A549 treated with RU486 at 1 μM for 4 hours (cell line): ENCODE measurements at places on chromosomes 13 and 19. TPM values are rescaled to one million over a fixed set of nuclear protein-coding genes. Genes with fewer than 3 reads are reported as not detected.

MYPOP gene
- 5.9 to 11.3 TPM (median 9.3 TPM) in 5 replicates for total RNA-seq

ZNF155 gene
- 2.2 to 3.6 TPM (median 3.1 TPM) in 5 replicates for total RNA-seq

RYR1 gene
- 4.0 to 6.1 TPM (median 5.0 TPM) in 5 replicates for total RNA-seq

ZNF382 gene
- total RNA-seq, result 0.02 to 0.06 TPM in 2 of 5 replicates, not detected in the others

ANKLE1 gene
- 0.17 to 0.63 TPM (median 0.46 TPM) in 5 replicates for total RNA-seq

DMWD gene
- total RNA-seq, result 21.9 to 41.9 TPM (median 34.3 TPM) in 5 replicates

CEACAM8 gene
- total RNA-seq, result not detected in 5 replicates

ZNF302 gene
- total RNA-seq, result 9.6 to 18.7 TPM (median 15.2 TPM) in 5 replicates
